ENCODE measurements at places on chromosomes 11 and 22.

DNA sequence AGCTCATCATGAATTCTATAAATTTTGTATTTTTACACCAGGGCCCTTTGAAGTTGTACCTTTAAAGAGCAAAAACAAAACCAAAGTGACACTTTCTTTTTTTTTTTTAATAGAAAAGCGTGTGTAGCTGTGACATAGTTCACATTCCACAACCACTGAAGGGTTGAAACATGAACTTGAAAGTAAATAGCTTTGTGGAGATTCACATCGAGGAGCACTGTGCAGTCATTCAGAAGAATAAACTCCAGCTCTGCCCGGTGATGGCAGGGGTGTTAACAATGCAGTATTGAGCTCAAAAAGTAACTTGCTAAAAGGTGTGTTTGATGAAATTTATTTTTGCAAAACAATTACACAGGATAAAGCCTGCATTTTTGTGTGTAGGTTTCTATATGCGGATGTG is 1166.2 kb downstream of the TBC1D22A start:
- no peak for DNase-seq

- DNase-seq: no peak
Observed at GRCh38 chr11:86551288-86552092, 120.9 kb downstream of the ME3 start.

DNA sequence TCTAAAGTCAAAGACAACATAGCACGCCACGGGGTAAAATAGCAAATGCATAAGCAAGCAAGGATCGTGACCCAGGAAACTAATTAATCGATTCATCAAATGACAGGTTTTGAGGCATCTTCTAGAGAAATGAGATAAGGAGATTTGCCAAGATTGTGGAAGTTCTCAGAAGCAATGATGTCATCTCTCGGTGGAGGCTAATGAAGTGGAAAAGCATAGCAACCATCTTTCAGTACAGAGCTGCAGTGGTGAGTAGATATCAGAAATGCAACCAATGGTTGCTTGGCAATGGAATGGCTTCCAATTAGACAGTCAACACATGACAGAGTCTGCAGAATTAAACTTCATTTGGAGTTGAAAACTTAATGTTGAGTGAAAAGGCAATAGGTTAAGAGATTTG is 116.0 kb downstream of the KIRREL3 start:
- no peak for DNase-seq

GRCh38 chr22:50550395-50550794 is 4.7 kb downstream of the KLHDC7B start:
- DNase-seq: no peak

- DNase-seq: no peak
Observed at GRCh38 chr11:104329078-104329665, 165.2 kb upstream of the PDGFD start.

DNA sequence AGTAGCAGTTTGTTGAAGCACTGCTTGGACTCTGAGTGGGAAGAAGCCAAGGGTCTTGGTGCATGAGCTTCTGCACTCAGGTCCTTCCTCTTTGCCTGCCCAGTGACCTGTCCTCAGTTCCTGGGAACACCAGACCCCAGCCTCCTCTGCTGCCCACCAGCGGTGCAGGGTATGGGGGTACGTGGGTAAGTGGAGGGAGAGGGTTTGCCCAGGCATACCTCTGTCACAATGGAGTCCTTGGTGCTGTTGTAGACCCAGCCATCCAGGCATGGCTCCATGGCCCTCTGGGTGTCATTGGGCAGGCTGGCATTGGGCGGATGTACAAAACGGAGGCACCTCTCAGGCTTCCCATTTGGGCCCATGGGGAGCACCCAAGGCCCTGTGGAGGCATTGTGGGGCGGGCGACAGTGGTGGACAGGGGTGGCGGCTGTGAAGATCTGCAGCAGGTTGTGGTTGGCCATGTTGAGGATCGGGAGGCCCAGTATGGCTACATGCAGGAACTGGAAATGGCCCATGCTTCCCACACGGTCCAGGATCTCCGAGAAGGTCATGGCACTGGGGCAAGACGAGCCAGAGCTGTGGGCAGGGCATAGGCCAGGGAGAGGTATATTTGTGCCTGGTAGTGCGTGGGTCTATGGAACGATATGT is 1.1 kb downstream of the SLC22A8 start:
- no peak for DNase-seq

- DNase-seq: no peak
Observed at GRCh38 chr11:80441821-80442220, 1001.0 kb upstream of the TENM4 start.

- no peak for DNase-seq
Observed at GRCh38 chr11:112513417-112513816, 252.8 kb upstream of the PLET1 start.

DNA sequence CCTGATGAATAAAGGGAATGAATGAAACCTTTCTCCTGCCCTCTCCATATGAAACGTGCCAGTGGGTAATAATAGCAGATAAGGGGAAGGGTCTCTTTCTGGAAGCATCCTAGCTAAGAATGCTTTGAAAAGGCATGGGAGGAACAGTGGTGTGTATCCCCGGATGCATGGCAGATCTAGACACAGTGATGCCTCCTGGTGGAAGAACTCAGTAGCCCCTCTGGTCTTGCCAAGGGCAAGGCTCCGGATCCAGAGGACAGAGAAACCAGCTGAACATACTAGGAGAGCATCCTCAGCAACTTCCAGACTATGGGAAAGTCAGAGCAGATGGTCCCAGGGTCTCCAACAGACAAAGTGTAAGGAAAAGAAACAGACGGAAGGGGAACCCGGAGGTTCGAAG is 6.4 kb downstream of the BAIAP2L2 start:
- no peak for DNase-seq

DNA sequence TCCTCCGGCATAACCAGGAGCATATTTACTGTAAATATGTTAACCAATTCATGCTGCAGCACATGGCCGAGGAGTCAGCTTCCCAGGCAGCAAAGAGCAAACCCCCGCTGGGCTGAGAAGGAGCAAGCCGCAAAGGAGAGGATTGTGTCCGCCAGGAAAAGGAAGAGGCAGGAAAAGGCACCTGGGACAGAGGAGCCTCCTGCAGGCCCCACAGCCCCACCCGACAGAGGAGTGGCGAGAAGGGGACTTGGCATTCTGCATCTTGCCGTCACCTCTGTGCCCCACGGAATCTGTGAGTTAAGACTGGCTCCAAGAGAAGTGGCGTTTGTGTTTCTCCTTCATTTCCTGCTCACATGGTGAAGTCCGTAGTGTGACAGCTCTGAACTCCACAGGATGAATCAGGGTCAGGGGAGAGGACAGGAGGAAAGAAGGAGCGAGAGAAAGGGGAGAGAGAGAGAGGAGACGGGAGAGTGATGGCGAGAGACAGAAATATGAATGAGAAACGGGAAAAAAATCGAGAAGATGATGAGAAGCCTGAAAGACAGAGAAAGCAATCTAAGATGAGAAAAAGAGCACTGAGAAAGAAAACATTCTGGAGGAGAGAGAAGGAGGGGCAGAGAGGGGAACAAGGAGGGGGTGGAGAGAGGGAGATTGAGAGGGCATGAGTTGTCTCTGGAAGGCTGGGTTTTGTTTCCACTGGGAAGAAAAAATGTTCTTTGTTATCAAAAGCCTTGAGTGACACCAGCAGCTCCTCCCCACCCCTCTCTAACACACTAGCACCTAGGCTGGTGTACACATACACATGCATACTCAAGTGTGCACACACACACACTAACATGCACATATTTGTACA is 489.6 kb downstream of the MN1 start:
- DNase-seq: no peak

GRCh38 chr11:86145439-86146156 is 76.7 kb upstream of the PICALM start:
- DNase-seq: no peak

- peak; percentile 23 for DNase-seq
Observed at GRCh38 chr11:27717801-27718229, 17.6 kb upstream of the BDNF start.

DNA sequence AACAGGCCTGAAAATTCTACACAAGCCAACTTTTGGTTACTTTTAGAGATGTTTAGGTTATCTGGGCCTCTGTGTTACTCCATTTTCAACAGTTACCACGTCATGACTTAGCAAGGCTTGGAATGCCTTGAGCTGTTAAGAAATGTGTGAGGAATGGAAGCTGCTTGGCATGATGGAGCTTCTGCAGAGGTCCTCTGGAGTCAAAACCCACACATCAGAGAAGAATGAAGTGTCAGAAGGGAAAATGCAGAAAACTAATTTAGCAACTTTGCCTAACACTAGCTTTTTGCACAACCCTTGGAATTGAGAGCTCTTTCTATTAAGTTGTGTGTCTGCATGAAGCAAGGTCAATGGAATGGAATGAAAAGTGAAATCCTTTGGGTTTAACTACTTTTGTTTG is 27.4 kb downstream of the FAT3 start:
- DNase-seq: no peak

- DNase-seq: no peak
Observed at GRCh38 chr11:130785380-130786116, 130.7 kb downstream of the SNX19 start.

GRCh38 chr22:48709453-48709852 is 1118.2 kb downstream of the BRD1 start:
- DNase-seq: no peak

DNA sequence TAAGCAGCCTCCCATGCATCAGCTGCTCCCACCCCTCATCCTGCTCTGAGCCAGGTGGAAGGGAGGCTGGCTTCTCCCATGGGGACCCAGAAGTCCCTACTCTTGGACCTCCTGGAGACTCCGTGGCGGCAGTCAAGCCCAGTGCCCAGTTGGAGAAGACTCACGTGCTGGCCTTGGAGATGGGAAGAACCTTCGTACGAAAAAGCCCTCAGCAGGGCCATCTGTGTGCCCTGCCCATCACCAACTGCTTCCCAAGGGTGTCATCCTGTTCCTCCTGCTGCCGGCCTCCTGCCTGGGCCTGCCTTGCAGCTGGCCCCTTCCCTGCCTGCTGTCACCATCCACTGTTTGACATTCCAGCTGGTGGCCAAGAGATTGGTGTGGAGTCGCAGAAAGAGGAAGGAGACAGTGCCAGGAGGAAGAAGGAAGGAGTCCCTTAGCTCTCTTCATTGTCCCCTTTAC is 28.0 kb downstream of the ARHGAP1 start:
- DNase-seq: no peak

DNA sequence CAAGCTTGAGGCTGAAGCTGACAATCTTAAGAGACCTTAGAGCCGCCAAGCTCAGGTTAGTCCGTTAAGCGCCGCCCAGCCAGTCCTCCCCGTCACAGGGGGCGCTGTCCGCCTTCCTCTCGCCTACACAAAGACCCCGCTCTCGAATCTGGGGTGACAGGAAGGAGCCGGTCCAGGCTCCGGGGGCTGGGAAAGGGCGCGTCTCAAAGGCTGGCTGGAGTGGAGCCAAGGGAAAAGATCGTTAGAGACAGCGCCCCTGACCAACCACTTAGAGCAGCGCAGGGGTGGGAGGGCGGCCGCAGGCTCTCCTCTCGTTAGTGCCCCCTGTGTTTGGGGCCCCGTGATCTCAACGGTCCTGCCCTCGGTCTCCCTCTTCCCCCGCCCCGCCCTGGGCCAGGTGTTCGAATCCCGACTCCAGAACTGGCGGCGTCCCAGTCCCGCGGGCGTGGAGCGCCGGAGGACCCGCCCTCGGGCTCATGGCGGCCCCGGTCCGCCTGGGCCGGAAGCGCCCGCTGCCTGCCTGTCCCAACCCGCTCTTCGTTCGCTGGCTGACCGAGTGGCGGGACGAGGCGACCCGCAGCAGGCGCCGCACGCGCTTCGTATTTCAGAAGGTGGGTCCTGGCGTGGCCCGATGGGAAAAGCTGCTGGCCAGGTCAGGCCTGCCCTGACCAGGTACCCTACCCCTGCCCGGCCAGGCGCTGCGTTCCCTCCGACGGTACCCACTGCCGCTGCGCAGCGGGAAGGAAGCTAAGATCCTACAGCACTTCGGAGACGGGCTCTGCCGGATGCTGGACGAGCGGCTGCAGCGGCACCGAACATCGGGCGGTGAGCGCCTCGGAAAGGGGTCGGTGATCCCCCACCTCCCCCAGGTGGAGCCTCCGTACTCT is at the start of gene MUS81:
Gene MUS81, plus strand, starts transcription at position 156 of the 887 bp plus-strand sequence. Its CDS starts 321 bp downstream, at position 477.
- peak; percentile 97 for DNase-seq

GRCh38 chr11:47408598-47409439 is 429 bp downstream of the SLC39A13 start:
- no peak for DNase-seq

DNA sequence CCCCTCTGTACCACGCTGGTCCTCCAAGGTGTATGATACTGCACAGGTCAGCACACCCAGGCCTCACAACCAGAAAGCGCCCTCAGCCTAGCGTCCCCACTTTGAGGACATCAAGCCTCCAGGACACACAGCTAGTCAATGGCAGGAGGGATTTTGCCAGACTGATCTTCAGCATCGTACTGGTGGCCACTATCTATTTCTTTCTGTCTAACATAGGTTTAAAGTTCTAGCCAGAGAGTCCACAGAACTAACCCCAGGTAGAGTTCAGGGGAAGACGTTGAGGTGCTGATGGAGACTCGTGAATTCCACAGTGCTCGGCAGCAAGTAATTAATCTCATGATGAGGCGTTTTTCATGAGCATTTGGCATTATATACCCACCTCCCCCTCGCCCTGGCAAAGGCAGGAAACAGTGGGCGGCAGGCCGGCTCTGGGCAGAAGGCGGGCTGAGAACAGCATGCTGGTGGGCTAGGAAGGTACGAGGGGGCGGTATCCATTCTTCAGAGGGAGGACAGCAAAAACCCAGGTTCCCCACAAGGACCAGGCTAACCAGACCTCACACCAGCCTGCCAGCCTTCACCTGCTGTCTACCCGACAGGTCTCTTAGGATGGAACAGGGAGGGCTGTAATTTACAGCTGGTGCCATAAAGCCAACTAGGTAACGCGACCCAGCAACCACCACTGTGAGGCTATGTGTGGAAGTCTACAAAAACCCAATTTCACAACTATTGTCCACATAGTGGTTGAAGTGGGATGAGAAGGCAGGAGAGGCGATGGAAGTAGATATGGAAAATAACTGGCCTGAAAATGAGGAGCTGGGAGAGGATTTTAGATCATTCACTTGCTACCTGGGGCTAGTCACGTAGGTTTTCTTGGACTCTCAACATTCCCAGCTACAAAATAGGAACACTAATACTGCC is 18.5 kb downstream of the MYH9 start:
- no peak for DNase-seq

DNA sequence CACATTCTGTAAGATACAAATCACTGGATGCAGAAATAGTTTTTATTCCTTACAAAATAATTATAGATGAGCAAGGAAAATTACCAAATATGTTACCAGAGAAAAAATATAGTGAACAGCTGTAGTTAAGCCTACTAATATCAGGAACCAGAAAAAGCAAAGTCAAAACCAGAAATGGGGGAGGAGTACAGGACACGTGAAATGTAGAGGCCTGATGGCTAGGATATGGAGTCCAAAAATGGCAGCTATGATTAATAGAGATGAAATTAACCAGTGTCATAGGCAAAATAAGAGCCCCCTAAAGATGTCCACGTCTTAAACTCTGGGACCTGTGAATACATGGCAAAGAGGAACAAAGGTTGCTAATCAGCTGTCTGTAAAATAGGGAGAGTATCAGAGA is 34.1 kb downstream of the MRE11 start:
- DNase-seq: no peak

Data from DMS79 treated with DMSO at 0.1 percent for 48 hours (cell line).